Body of pancreas (tissue), 4 donors: ENCODE measurements at places on chromosomes 4 and X. TPM values are rescaled to one million over a fixed set of nuclear protein-coding genes. Genes with fewer than 3 reads are reported as not detected.

The BLTP1 gene
- 46.8 TPM for total RNA-seq

The NRK gene
- total RNA-seq: 0.52 TPM

The GLA gene
- total RNA-seq: 7.6 TPM

The SYTL5 gene
- total RNA-seq: 7.3 TPM

The ATP2B3 gene
- total RNA-seq: not detected

The PDGFC gene
- total RNA-seq: 19.1 TPM

GRCh38 chr4:3676907-3677747 is 89.1 kb upstream of the ADRA2C start:
- no peak for DNase-seq

GRCh38 chrX:115521741-115522140 is 39.2 kb upstream of the PLS3 start:
- no peak for DNase-seq

- no peak for DNase-seq
These were observed 129.1 kb downstream of the MSL3 start for GRCh38 chrX:11887175-11887574.

DNA sequence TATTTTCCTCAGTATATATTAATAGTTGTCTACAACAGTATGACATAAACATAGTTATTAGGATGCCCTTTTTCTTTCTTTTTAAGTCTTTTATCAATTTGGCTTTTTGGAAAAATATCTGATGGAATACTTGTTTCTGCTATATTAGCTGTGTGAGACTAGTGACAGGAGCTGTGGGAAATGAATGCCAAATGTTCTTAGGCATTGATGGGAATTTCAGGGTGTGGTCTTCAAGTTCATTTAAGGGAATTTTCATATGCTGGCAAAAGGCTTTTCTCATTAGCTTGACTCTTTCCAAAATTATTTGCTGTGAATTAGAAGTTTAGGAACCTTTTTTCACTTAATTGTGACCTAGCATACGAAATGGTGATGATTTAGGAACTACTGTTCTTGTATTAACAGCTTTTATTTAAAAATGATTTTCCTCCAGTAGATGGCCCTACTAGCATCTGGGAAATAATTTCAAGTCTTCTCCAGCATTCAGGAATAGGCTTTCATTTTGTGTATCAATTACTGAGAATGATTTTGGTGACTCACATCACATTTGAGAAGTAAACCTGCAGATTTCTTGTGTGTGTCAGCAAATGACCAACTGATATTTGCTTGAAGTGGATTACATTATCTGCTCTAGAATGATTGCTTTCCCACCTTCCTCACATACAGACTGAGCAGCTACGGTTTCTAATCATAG is 70.9 kb downstream of the HTT start:
- DNase-seq: no peak

- DNase-seq: no peak
These were observed 832.5 kb upstream of the GRID2 start for GRCh38 chr4:91471280-91471679.

GRCh38 chr4:69092980-69093568 is 3.2 kb upstream of the UGT2B7 start:
- DNase-seq: no peak

DNA sequence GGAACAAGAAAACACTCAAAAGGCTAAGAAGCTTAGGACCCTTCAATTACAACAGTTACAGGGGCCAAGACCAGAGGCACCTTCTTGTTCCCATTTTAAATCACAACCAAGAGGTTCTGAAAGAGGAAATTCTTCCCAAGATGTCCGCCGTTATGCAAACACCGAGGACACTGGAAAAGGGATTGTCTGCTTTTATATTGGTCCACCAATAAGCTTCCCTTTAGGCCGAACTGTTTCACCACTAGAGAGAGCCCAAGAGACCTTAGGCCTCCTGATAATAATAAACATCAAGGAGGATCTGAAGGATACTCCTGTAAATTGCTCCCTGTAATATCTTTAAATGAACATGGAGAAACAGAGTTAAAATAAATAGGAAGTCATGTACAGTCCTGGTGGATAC is 92.6 kb upstream of the NLRP2B start:
- DNase-seq: no peak

GRCh38 chr4:15396157-15396800 is 31.6 kb upstream of the C1QTNF7 start:
- peak; percentile 31 for DNase-seq
